Stimulated activated CD4-positive, alpha-beta T cell treated with anti-CD3 and anti-CD28 coated beads, Interleukin-12 subunit alpha, Interleukin-12 subunit beta, amount 100 ng/mL, for 48 hours (primary cell): ENCODE measurements at places on chromosomes 7 and 10.
A peak's percentile ranks its signal among the peaks of the same experiment; 100 is the strongest.

DNA sequence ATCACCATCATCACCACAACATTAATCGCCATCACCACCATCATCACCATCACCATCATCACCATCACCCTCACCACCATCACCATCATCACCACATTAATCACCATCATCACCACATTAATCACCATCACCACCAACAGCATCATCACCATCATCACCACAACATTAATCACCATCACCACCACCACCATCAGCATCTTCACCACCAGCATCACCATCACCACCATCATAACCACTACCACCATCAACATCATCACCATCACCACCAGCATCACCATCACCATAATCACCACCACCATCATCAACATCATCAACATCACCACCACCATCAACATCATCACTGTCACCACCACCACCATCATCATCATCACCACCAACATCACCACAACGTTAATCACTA is 124.6 kb downstream of the WDFY4 start:
- DNase-seq, result no peak

DNA sequence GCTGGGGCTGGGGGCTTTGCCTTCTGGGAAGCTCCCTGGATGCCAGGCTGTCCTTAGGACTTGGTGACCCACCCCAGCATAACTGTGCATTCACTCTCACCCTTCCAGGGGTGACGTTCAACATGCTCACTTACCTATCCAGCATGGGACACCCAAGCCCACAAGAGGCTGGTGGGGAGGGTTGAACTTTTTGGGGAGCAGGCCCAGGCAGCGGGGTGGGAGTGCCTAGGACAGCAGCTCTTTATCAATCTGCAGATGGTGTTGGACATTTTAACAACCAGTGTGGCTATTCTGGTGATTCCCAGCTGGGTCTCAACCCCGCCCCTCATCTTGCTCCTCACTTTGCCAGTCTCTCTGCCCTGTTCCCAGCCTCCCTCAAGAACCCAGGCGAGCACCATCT is 86.4 kb downstream of the CDH23 start:
- DNase-seq, result no peak

GRCh38 chr7:131355917-131356777 is 28.5 kb downstream of the MKLN1 start:
- DNase-seq, result no peak

DNA sequence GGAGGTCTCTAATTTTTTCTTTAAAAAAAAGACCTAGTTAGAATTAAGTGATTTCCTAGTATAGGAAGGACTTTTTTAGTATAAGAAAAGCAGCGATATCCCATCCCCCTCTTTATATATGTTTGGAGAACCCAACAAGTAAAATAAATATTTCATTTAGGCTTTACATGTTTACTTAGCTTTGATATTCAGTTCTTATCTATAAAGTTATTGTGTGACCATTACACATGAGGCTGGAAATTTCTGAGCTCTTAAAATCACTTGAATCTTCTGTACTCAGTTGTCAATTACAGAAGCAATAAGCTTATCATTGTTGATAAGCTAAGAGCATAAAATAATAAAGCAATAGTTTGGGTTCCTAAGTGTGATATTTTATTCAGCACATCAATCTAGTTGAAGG is 89.7 kb downstream of the AASS start:
- no peak for DNase-seq

DNA sequence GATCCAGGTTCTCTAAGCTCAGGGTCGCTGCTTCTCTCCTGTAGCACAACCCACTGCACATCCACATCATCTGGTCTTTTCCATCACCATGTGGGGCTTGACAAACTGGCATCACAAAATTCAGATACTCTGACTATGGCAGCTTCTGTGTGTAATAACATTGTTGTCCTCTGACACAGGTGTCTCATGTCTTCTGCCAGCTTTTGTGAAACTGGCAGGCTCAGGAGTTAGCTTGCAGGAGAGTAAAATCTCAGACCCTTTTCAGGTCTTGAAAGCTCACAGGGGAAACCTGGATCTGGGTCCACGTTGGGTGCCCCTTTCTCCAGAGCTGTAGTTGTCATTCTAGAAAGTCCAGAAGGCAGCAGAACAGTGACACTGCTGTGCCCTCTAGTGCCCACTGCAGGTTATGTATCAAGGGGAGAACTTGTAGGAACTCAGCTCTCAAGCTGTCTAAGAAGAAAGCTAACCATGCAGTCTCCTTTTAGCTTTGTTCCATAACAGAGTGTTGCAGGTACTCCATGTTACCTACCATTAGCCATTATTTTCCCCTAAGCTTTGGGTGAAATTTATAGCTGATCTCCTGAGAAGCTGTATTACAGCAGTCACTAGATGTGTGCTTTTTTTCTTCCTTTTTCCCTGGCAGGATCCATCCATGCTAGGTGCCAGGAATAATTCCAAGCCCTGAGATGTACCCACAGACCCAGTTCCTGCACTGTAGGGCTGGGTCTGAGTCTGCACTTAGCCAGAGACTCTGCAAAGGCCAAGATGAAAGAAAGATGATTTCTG is 102.7 kb downstream of the ZNF248 start:
- no peak for DNase-seq

- DNase-seq, result peak; percentile 42
Observed at GRCh38 chr7:34823650-34824258, 165.7 kb downstream of the NPSR1 start.
